Activated gamma-delta T cell treated with anti-CD3 and anti-CD28 coated beads, Interleukin-2, amount 50 U/mL, for 16 hours (primary cell): ENCODE measurements at places on chromosomes 11 and 22.

DNA sequence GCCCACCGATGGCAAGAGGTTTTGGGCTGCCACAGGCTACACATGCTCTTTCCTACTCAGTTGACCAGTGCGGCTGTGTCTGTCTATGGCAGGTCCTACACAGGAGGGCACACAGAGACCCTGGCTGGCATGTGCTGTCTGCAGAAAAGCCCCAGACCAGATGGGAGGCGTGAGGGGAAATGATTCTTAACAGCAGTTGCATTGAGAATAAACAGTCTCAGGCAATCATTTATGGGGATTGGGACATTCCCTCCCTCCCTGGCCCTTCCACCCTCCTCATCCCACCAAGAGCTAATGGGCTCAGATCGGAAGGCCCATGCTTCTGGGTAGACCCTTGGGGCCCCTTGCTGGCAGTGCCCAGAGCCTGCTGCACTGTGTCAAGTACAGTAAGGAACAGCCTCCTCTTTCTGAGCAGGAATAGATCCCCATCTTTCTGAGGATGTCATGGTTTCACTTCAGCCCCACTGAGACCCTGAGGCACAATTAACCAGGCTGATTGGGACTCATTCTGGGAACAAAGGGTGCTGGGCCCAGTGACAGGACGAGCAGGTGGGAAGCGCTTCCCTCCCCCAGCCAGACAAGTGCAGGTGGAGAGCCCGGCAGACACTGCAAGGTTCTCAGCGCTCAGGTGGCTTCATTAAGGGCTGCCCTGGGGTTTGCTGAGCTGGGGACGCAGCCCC lies 28.3 kb downstream of the TSPAN18 start:
- DNase-seq: no peak

- DNase-seq: no peak
These were observed 68.4 kb downstream of the CCDC34 start for GRCh38 chr11:27294654-27295053.

DNA sequence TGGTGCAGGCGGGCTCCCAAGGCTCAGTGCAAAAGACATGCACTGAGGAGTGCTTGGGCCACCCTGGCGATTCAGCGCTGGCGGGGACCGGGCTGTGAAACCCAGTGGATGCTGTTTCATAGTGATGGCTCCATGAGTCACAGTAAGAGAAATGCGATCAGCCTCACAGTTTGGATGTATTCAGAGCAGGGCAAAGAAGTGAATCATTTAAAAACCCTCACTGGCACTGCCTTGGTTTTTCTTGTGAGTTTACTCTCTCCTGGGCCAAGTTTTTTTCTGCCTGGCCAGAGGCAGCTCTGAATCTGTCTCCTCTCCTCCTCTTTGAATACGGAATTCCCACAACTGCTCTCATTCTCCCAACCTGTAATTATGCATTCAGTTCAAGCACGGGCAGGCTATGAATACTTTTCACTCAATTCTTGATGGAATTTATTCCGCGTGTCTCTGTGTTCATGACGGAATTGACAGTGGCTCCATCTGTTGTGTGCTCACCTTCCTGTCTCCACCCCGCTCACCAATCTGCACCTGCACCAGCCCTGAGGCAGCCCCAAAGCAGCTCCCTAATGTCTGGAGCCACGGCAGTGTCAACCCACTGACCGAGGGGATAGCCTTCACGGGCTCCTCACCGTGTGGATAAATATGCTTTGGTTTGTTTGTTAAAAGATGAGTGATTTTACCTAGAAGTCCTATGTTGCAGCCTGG lies 14.9 kb downstream of the ADAMTS8 start:
- DNase-seq: no peak

DNA sequence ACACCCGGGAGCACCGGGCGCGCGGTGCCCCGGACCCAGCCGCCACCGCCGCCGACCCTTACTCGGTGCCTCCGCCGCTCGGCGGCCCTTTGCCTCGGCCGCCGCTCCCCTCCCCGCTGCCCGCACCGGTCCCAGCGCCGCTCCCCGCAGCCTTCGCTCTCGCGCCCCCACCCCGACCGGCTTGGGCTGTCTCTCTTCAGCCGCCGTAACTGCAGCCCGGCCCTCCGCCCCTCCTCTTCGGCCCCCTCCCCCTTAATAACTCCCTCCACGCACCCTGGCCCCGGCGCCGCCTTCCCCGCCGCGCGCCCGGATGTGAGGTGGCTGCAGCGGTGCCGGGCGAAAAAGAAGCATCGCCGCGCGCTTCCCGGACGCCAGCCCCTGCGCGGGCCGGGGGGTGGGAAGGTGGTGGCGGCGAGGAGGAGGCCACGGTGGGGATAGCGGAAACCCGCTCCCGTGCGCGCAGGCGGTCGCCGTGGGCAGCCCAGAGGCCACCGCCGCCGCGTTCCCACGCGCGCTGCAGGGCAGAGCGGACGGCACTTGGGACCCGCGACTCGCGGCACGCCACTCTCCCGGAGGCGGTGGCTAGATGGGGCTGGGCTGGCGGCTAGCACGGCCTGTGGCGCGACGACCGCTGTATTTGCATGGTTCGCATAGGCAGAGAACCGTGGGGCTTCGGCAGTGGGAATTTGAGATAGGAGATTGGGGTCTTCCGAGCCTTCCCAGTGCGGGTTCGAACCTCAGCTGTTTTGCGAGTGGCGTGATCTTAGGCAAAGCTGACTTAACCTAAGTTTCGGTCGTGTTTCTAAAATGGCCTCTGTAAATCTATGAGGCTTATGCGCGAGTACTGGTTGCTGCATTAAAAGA lies at the start of gene EIF4ENIF1:
Gene EIF4ENIF1, minus strand, starts transcription at position 211 of the 864 bp plus-strand sequence. CDS start 1,124 bp downstream, outside the sequence.
- peak; percentile 72 for DNase-seq

DNA sequence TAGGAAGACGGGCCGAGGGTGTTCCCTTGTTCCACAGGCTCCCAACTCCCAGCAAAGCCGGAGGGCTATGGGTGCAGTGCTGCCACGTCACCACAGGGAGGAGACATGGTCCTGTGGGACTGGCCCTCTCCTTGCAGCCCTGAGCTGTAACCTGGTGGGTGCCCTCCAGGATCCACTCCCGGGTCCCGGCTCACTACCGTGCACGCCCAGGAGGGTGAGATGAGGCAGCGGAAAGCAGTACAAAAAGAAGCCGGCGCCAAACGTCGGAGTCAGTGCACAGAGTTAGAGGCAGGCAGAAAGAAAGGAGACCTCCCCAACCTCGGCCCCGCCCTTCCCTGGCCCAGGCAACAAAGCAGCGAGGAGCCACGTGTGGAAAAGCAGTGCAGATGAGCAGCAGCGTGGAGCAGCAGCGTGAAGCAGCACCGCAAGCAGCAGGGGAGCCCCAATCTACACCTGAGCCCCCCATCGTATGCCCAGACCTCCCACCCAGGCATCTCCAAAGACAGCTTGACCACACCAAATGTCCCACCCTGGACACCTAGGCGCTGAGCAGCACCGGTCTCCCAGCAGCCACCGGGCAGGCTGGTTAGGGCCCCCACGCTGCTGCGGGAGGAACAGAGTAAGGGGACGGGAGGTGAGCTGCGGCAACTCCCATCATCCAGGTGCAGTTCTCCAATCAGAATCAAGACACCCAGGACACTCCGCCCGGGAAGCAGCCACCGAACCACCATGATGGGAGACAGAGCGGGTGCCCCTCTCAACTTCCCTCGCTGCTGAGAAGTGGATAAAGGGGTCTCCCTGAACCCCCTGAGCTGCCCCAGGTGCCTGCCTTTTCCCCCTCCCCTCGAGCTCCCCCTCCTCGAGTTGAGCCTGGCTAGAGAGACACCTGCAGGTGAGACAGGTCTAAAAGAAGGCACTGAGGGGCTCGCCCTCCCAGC lies 28.8 kb downstream of the IGSF9B start:
- peak; percentile 35 for DNase-seq

DNA sequence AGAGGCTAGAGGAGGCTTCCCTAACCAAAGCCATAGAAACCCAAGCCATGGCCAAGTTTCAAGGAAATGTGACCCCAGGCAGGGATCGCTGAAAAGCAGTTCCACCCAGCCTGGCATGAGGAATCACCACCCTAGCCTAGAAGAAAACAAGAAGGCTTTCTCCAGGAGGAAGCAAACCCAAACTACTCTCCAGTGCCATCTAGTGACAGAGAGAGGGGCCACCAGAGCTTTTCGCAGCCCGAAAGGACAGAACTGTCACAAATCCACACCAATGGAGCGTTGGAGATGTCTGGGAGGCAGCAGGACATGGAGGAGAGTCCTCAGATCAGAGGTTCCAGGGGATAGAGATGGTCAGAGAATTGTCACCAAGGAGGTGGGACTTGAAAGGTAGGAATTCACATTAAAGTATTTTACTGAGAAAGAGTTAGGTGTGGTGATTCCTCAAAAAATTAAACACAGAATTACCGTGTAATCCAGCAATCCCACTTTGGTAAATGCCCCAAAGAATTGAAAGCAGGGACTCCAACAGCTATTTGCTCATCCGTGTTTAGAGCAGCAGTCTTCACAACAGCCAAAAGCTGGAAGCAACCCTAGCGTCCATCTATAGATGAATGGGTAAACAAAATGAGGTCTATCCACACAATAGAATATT lies 67.3 kb upstream of the NUP50 start:
- peak; percentile 10 for DNase-seq

DNA sequence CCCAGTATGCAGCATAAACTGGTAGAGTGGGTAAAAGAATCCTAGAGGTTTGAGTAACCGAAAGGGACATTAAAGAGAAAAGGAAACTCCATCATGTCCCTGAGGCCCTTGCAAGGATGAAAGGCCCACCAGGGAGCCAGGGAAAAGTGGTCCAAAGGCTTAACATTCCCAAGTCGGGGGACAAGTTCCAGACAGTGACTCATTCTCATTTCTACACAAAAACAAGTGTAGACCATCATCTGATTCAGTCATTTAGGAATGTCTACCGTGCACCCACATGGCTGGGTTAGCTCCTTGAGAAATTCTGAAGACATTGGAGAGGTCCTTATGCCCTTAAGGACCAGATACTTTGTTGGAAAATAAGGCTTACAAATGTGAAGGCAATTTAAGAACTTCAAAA lies 4.8 kb upstream of the NOX4 start:
- no peak for DNase-seq

DNA sequence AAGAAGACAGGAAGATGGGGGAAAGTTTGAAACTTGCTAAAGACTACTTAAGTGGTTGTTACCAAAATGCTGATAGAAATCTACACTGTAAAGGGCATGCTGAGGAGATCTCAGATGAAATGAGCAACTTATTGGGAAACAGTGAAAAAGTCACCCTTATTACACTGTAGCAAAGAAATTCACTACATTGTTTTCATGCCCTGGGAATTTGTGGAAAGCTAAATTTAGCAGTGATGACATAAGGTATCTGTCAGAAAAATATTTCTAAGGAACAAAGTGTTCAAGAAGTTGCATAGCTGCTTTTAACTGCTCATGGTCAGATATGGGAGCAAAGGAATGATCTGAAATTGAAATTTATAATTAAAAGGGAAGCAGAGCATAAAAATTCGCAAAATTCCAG lies 702.4 kb upstream of the LRRC4C start:
- no peak for DNase-seq

DNA sequence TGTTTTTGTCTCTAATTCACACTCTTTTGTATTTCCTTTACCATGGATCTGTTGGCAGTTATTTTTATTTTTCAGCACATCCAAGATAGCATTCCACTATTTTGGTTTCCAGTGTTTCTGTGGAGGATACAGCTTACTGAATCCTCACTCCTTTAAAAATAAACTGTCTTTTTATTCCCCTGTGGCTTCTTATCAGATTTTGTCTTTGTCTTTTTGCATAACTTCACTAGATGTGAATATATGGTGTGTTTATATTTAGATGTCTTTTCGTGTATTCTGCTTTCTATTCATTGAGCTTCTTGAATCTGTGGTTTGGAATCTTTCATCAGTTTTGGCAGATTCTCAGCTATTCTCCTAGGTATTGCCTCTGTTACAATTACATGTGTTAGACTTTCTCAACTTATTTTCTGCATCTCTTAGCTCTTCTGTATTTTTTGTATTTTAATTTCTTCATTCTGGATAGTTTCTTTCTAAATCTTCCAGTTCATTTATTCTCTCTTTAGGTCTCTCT lies 7.4 kb upstream of the ATXN10 start:
- DNase-seq: no peak

DNA sequence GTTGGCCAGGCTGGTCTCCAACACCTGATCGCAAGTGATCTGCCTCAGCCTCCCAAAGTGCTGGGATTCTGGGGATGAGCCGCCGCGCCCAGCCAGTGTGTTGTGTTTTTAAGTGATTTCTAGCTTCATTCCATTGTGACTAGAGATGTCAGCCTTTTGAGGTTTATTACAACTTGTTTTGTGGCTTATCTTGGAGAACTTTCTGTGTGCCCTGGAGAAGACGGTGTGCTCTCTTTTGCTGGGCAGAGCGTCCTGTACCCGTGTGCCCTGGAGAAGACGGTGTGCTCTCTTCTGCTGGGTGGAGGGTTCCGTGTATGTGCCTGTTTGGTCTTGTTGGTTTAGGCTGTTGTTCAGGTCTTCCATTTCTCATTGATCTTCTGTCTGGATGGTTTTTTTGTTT lies 12.5 kb downstream of the SELENOO start:
- no peak for DNase-seq

DNA sequence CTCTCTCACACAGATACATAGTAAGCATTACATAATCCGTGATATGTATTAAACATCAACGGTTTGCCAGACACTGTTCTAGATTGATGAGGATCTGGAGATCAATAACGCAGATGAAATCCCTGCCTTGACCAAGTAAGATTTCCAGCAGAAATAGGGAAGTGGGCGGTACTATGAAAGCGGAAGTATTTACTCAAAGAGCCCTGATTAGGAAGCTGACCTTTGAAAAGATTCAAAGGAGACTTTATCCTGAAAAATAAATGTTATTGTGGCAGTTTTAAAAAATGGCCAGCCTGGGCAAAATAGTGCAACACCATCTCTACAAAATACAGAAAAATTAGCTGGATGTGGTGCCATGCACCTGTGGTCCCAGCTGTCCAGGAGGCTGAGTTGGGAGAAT lies 26.8 kb downstream of the GAB2 start:
- DNase-seq: no peak

DNA sequence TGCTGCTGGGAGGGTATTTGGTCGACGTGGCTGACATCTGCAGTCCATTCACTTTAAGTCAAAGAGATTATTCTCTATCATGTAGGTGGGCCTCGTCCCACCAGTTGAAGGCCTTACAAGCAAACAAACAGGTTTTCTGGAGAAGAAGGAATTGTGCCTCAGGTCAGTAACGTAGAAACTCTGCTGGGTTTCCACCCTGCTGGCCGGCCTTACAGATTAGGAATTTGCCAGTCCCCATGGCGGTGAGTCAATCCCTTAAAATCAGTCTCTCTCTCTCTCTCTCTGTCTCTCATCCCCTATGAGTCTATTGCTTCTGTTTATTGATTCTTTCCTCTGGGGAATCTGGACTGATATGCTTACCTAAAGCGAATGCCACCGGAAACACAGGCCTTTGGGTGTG lies 75.4 kb upstream of the FGF3 start:
- no peak for DNase-seq

- no peak for DNase-seq
These were observed 44.6 kb downstream of the SGSM3 start for GRCh38 chr22:40414838-40415505.
